ENCODE measurements at places on chromosomes 16 and 17.

DNA sequence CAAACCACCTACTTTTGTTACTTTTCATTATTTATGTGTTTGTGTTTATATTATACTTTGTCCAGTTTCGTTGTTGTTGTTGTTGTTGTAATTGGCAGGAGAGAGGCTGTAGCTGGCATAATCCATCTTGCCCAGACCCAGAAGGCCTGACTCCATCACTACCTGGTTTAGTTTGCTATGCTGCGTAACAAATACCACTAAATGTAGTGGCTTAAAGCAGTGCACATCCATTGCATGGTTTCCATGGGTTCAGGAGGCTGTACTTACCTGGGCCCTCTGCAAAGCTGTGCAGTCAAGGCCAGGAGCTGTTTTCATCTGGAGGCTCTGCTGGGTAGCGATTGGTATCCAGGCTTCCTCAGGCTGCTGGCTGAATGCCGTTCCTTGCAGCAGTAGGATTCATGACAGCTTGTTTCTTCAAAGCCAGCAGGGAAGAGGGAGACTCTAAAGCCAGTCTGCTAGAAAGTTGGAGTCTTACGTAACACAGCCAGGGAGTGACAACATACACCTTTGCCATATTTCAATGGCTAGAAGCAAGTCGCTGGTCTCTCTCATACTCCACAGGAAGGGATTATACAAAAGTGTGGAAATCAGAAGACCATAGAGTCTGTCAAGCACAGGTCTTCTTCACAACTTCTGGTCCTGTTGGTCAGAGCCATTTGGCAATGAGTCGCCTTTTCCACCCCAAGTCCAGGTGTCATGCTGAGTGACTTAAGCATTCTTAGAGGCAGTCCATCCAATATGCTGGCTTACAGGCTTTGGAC, 41.1 kb downstream of the TNRC6C start:
- no peak for DNase-seq

DNA sequence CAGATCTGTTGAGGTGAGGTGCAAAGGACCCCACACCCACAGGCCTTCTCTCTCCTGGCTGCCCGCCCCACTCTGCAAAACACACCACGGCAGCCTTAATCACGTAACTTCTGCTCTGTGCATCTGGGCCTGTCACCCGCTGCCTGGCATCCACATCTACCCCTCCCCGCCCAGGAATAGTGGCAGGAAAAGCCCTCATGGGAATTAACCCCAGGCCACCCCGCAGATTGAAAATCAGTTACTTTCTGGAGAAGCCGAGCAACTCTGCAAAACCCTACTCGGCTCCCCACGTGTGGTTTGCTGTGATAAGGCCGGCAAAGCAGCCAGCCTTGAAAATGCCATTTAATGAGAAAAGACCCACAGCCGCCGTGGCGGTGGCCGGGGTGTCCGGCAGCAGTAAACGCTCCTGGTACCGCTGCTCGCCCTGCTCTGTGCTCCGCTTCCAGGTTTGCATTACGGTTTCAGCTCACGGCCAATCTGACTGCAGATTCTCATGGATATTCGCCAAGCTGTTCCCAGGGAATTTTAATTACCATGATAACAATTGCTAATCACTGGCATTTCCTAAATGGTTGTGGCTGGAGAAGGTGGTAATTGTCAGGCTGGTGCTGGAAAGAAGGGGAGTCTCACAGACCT, 78.0 kb upstream of the DOC2B start:
- peak; percentile 11 for DNase-seq

GRCh38 chr17:11719856-11720255, 121.6 kb downstream of the DNAH9 start:
- DNase-seq: no peak

DNA sequence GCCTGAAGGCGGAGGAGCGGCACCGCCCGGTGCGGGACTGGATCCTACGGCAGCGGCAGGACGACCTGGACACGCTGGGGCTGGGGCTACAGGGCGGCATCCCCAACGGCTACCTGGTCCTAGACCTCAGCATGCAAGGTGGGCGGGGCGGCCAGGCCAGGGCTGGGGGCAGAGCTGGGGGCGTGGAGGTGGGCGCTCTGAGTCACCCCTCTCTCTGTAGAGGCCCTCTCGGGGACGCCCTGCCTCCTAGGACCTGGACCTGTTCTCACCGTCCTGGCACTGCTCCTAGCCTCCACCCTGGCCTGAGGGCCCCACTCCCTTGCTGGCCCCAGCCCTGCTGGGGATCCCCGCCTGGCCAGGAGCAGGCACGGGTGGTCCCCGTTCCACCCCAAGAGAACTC, 7.9 kb downstream of the MSLN start:
- DNase-seq: no peak

DNA sequence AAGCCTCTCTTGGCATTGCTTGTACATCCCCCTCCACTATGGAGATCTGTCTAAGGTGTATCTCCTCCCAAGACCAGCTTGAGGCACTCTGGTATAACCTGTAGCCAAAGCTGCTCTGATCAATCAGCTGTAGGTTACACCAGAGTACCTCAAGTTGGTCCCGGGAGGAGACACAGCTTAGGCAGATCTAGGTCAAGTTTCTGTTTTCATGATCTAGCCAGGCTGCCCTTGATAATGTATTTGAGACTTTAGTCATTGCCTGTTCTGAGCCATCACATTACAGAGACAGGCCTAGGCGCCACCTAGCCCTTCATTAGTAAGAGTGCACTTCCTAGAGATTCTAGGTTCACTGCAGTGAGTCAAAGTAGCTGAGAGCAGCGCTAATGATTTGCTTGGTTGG, 31.4 kb downstream of the ASGR1 start:
- no peak for DNase-seq

- no peak for DNase-seq
These were observed 5.7 kb downstream of the BECN1 start for GRCh38 chr17:42818379-42818778.

- DNase-seq: no peak
These were observed 42.3 kb upstream of the CDYL2 start for GRCh38 chr16:80846680-80847079.

GRCh38 chr16:88461331-88462269, 8.5 kb downstream of the ZFPM1 start:
- no peak for DNase-seq

DNA sequence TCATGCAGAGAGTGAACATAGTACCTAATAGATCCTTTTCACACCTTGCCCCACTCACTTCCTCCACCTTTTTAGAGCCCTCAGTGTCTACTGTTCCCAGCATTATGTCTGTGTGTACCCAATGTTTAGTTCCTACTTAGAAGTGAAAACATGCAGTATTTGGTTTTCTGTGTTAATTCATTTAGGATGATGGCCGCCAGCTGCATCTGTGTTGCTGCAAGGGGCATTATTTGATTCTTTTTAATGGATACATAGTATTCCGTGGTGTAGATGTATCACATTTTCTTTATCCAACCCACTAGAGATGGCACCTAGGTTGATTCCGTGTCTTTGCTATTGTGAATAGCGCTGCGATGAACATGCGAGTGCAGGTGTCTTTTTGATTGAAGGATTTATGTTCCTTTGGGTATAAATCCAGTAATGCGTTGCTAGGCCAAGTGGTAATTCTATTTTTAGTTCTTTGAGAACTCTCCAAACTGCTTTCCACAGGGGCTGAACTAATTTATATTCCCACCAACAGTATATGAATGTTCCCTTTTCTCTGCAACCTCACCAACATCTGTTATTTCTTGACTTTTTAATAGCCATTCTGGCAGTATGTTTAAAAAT, 47.1 kb downstream of the HLF start:
- DNase-seq: no peak

DNA sequence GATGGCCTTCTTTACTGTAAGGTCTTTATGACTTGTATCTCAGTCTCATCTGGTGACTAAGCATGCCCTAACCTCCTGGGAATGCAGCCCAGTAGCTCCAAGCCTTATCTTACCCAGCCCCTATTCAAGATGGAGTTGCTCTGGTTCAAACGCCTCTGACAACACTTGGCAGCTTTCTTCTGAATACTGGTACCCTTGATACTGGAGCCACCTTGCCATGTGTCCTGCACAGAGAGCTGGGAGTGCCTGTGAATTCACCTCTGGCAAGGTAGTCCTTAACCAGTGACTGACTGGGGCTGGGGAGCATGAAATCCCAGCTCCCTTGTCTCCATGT, 17.2 kb downstream of the NUDT7 start:
- no peak for DNase-seq

DNA sequence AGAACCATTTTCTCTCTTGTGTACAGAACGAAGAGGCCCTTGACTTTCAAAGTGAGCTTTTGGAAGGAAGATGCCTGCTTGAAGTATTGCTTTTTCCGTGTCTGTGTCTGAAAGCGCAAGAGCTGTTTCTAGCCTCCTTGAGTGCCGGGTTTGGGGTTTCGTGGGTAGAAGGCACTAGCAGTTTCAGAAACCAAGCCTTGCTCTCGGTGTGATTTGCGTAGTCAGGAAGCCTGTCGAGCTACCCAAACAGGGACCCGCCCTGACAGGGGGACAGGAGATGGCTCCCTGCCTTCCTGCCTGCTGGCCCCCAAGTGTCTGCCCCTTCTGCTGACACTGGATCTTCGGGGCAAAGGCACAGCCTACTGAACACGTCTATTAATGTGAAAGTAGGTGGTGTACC, 322.0 kb downstream of the MAF start:
- DNase-seq: no peak

- no peak for DNase-seq
These were observed 39.1 kb upstream of the PABPN1L start for GRCh38 chr16:88905563-88905962.

- DNase-seq: no peak
These were observed 39.0 kb downstream of the SMURF2 start for GRCh38 chr17:64622931-64623654.

- peak; percentile 84 for DNase-seq
These were observed 22.4 kb downstream of the C17orf75 start for GRCh38 chr17:32319548-32319905.

DNA sequence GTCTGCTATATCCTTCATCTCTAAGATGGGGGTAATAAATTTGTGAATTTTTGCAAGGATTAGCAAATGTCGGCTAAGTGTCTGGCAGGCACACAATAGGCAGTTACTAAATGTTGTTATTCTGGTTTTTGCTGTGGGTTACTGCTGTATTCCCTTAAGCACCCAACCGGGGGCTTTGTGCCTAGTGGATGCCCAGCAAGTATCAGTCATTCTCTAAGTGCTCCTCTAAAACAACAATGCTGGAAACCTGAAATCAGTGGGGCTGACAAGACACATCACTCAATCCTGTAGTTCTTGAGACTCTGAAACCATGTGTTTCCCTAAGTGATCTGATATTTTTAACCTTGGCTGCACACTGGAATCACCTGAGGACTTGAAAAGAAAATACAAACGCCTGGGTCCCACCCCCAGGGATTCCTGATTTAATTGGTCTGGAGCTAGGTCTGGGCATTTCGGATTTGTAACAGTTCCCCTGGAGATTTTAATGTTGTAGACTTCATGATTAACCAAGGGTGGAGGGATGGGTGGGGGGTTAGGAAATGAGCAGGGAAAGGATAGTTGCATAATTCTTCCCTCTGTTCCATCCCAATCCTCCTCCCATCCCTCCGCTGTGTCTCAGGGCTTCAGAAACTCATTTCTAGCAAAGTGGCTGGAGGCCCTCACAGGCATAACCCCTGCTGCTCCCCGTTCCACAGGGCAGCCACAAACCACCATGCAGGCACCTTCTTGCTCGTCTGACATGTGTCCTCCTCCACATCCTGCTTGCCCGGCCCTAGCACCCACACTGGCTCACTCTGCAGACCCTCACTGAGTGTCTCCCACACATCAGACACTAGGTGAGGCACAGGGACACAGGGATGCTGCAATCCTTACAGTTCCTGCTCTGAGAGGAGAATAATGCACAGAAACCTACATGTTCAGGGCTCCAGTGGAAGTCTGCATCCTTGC, 61.7 kb upstream of the LYRM9 start:
- DNase-seq: no peak

GRCh38 chr17:40821536-40821935, 878 bp downstream of the KRT10 start:
- no peak for DNase-seq

DNA sequence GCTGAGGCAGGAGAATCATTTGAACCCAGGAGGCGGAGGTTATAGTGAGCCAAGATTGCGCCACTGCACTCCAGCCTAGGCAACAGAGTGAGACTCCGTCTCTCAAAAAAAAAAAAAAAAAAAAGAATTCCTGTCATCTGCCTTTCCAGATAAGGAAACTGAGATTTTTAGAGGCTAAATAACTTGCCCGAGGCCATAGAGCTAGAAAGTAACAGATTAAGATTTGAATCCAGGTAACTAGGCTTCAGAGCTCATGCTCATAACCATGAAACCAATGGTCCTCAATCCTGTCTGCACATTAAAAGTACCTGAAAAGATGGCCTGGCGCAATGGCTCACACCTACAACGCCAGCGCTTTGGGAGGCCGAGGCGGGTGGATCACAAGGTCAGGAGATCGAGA, 9.5 kb downstream of the NCBP3 start:
- DNase-seq: no peak

GRCh38 chr17:28857905-28858800, 3.3 kb downstream of the ERAL1 start:
- no peak for DNase-seq

Data from WERI-Rb-1 (cell line).